ENCODE measurements at places on chromosomes 12 and 14.

DNA sequence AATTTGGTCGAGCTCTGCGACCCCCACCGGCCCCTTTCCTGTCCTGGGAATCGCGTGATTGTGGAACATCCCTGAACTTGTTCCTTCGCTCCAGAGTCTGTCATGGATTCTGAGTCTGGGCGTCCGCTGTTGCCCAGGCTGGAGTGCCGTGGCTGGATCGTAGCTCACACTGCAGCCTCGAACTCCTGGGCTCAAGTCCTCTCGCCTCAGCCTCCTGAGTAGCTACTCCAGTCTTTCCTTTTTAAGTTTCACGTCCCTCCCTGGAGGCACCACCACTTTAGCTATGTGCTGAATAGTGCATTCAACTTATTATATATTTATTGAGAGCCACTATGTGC, 698 bp downstream of the ACOT6 start:
- no peak for DNase-seq

GRCh38 chr14:36344211-36344610, 23.8 kb upstream of the MBIP start:
- DNase-seq = no peak

GRCh38 chr12:6316921-6317692, 6.6 kb downstream of the PLEKHG6 start:
- DNase-seq = no peak

DNA sequence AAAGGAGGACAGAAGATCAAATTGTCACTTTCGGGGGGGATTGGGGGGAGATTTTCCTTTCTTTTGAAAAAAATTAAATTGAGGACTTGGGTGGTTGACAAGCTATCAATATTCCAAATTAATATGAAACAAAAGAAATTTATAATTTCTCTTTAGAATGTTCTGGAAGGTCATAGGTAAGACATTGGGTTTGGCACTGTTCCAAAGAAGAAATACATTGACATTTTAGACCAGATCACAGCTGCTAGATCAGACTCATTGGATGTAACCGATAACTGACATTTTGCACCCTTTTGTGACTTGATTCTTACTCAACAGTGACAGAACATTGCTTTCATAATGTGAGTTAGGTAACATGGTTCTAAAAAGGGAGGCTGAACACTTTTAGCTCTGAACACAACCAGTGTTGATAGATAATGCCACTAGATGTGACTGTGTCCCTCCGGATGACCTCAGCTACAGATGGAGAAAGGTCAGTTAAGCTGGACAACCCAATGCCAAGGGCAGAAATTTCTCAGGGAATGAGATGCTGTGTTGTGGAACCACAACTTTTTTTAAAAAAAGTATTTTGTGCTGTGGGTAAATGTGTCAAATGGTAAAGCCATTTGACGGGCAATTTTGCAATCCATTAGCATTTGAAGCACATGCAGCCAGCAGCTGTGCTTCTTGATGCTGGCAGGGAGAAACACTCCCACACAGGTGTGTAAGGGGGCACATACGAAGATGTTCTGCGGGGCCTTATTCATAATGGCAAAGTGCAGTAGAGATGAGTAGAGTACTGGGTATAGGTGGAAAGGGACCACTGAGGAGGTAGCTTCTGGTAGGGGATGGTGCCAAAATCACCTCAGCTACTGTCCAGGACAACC, 62.9 kb downstream of the RFX4 start:
- no peak for DNase-seq

GRCh38 chr12:93460902-93461301, 6.4 kb upstream of the MRPL42 start:
- DNase-seq = no peak

DNA sequence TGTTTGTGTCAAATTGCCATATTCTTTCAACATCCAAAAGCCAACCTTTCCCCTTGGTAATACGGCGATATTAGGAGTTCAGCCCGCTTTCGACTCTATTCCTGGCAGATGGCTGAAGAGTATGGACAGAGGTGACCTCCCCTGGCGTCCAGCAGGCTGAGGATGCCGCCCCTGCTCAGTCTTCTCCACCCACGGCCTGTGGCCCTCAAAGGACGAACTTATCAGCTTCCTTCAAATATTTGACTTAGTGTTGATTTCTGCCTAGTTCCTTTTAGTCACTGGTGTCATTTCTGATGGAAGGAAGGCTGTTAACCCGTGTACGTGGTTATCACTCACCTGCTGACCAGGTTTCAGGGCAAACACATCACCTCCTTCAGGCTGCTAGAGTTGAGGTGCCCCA, 65.0 kb downstream of the TESC start:
- no peak for DNase-seq

DNA sequence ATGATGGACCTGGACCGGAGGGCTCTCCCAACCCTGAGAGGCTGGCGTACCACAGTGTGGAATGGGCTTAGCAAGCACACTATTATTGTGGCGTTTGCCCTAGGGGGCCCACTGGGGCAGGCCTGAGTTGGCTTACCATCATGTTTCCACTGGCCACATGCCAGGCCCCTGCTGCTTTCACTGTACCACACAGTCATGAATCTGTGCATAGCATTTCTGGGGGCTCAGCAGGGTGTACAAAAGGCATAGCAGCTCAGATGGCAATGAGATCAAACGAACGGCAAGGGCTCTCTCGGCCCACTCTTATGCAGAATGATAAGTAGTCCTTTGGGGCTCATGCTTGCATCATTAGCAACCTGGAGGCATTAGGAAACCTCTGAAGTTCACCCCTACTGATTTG, 137.0 kb upstream of the HIF1A start:
- no peak for DNase-seq

- no peak for DNase-seq
Measured at GRCh38 chr14:71319666-71320065, 412.4 kb downstream of the PCNX1 start.

- no peak for DNase-seq
Measured at GRCh38 chr14:21068521-21069387, 1.4 kb upstream of the ARHGEF40 start.
